ENCODE measurements at places on chromosomes 7 and 10.

GRCh38 chr7:107715531-107715930 is 28.4 kb upstream of the CBLL1 start:
- no peak for DNase-seq

DNA sequence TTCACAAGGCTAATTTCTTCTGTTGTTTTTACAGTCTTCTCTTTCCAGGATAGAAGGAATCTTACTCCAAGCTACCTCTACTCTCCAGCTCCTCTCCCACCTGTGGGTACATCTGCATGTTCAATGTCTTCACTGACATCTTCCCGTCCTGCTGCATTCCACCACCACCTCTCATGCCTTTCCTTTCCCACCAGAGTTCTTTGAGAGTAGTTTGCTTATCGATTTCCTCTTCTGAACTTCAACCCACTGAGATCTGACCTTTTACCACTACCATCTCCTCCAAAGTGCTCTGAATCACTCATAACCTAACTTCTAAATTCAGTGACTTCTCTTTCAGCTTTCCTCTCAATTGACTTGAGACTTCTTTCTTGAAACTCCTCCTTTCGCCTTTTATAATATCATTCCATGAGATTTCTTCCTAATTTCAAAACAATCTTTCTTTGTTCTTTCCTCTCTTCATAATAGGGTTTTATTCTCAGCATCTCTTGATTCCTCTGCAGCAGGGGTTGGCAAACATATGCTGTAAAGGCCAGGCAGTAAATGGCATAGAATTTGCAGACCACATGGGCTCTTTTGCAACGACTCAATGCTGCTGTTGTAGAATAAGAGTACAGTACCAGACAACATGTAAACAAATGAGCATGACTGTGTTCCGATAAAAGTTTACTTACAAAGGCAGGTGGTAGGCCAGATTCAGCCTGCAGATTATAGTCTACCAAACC is 22.1 kb downstream of the ACSL5 start:
- no peak for DNase-seq

GRCh38 chr10:119250641-119251314 is 43.4 kb downstream of the GRK5 start:
- peak; percentile 83 for DNase-seq

- no peak for DNase-seq
Observed at GRCh38 chr10:103277713-103278536, 987 bp downstream of the INA start.
